MCF 10A (cell line): ENCODE measurements at places on chromosomes 13 and 19. TPM values are rescaled to one million over a fixed set of nuclear protein-coding genes. Genes with fewer than 3 reads are reported as not detected.
A peak's percentile ranks its signal among the peaks of the same experiment; 100 is the strongest.

DNA sequence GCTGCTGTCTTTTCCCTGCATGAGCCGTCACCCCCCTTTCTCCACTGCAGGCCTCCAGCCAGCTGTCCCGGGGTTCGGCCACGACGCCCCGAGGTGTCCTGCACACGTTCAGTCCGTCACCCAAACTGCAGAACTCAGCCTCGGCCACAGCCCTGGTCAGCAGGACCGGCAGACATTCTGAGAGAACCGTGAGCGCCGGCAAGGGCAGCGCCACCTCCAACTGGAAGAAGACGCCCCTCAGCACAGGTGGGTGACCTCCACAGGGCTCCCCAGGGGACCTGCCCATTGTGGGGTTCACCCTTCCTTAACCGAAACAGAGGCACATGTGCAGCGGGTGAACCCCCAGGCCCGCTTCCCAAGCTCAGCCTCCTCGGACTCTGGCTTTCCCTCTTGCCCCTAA is 13.1 kb downstream of the TSSK6 start:
- H3K4me1 ChIP-seq: no peaks in the 10 kb centered on the region
- H3K4me3 ChIP-seq: no peak overlapping the region
- no peaks in the 10 kb centered on the region for H3K27me3 ChIP-seq
- DNase-seq: no peak
- H3K36me3 ChIP-seq: peaks cover 58% of the 10 kb centered on the region

GRCh38 chr13:112722433-112723263 is 32.8 kb downstream of the ATP11A start:
- peaks cover 19% of the 10 kb centered on the region for H3K4me1 ChIP-seq
- H3K27ac ChIP-seq: no peak overlapping the region
- no peaks in the 10 kb centered on the region for H3K27me3 ChIP-seq

- no peak for DNase-seq
- H3K4me3 ChIP-seq: no peak overlapping the region
- H3K36me3 ChIP-seq: no peaks in the 10 kb centered on the region
- peak overlapping the region; percentile 49 for H3K27ac ChIP-seq
These were observed 153.6 kb upstream of the GPR12 start for GRCh38 chr13:26914148-26914547.

The AXL gene
- total RNA-seq: 136 and 165 TPM in 2 replicates

The ZNF497 gene
- total RNA-seq: 3.2 and 3.9 TPM in 2 replicates

The C1QTNF9B gene
- not detected in 2 replicates for total RNA-seq
